Osteoblast (primary cell): ENCODE measurements at places on chromosomes 3 and 15. TPM values are rescaled to one million over a fixed set of nuclear protein-coding genes. Genes with fewer than 3 reads are reported as not detected.

Gene TMCO5A
- total RNA-seq: not detected in 2 replicates

Gene CKMT1A
- total RNA-seq: not detected in 2 replicates

Gene EXD1
- total RNA-seq: not detected in 2 replicates

Gene RASGRP1
- total RNA-seq: 0.36 and 0.59 TPM in 2 replicates
